ENCODE measurements at places on chromosomes 12 and 14.

DNA sequence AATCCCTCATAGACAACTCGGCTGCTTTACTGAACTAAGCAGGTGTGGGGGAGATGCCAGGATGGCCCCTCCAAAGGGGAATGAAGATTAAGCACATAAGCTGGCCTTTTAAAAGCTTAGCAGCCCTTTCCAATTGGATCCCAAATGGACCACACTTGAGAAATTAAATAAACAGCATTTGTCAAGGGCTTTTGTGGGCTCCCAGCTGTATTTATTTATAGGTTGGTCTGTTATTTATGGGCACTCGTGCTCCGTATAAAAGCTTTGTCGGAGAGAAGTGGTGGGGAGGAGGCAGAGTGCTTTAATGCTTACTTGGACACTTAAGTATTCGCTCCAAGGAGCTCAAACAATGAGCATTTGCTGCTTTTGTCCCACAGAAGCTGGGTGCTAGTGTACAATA, 580.2 kb downstream of the MED13L start:
- peaks cover 1% of the 10 kb centered on the region for H3K27me3 ChIP-seq
- no peak overlapping the region for H3K4me3 ChIP-seq
- H3K4me1 ChIP-seq, result no peaks in the 10 kb centered on the region

GRCh38 chr14:32080001-32080510, 3.0 kb downstream of the ARHGAP5 start:
- no peaks in the 10 kb centered on the region for H3K36me3 ChIP-seq
- H3K27me3 ChIP-seq, result no peaks in the 10 kb centered on the region
- DNase-seq, result no peak
- H3K4me1 ChIP-seq, result no peaks in the 10 kb centered on the region

- H3K27ac ChIP-seq, result no peak overlapping the region
- no peak overlapping the region for H3K4me3 ChIP-seq
- H3K4me1 ChIP-seq, result no peaks in the 10 kb centered on the region
- DNase-seq, result no peak
- H3K36me3 ChIP-seq, result peaks cover 4% of the 10 kb centered on the region
Measured at GRCh38 chr14:64920465-64920864, 6.2 kb downstream of the CHURC1 start.

DNA sequence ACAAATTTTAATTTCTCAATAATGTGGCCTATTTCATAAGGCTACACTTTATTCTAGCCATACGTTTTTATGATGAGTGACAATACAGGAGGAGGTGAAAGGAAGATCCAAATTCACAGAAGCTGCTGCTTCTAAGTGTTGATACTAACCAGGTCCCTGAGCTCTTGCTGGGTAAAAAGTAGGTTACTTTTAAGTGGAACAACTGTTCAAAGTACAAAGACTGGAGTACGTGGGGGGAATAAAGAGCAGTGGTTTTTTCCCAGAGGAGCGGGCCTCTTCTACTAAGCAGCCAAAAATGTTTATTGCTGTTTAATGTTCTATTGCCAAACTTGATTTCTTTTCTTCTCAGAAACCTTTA, 301.8 kb downstream of the AEBP2 start:
- H3K27ac ChIP-seq, result no peak overlapping the region
- no peak for DNase-seq
- no peaks in the 10 kb centered on the region for H3K4me1 ChIP-seq
- no peak overlapping the region for H3K4me3 ChIP-seq
- no peaks in the 10 kb centered on the region for H3K27me3 ChIP-seq
- no peaks in the 10 kb centered on the region for H3K36me3 ChIP-seq

- no peak overlapping the region for H3K27ac ChIP-seq
- no peaks in the 10 kb centered on the region for H3K36me3 ChIP-seq
- DNase-seq, result no peak
- H3K4me1 ChIP-seq, result no peaks in the 10 kb centered on the region
- no peak overlapping the region for H3K4me3 ChIP-seq
Measured at GRCh38 chr12:49451468-49452259, 84.4 kb downstream of the SPATS2 start.

DNA sequence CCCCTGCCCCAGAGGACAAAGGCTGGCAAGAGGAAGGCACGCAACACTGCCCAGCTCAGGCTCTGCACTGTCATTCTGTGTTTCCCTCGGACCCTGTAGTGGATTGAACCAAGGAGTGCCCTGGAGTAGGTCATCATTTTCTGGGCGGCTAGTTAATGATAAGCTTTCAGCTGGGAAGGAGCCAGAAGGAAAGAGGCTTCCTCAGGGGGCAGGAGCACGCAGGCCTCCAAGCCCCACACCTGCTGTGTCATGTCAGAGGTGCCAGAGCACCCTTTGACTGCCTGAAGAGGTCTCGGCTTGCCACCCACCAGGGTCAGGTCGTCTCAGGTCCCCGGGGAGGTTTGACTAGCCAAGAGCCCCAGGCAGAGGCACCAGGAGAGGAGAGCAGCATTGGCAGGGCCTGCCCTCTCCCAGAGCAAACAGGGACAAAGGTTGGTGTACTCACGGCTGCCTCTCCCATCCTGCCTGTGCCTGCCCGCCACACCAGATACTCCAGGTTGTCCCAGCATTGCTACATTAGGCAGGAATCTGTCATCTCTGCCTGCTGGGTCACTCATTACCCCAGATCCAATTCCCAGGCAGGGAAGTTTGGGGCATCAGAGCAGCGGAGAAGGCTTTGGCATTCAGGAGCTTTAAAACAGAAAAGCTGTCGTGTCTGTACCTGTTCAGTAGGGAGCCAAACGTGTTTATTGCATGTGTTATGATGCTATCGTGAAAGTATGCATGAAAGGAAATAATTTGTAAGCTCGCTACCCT, 33.5 kb upstream of the ATP2A2 start:
- H3K36me3 ChIP-seq, result no peaks in the 10 kb centered on the region
- H3K4me3 ChIP-seq, result no peak overlapping the region
- no peak overlapping the region for H3K27ac ChIP-seq
- H3K27me3 ChIP-seq, result no peaks in the 10 kb centered on the region
- peaks cover 4% of the 10 kb centered on the region for H3K4me1 ChIP-seq
